ENCODE measurements at places on chromosomes 6 and 20.

- DNase-seq = no peak
These were observed 700.1 kb downstream of the HDGFL1 start for GRCh38 chr6:23269436-23269835.

GRCh38 chr6:75234126-75234865, 9.3 kb downstream of the COX7A2 start:
- peak; percentile 35 for DNase-seq

GRCh38 chr20:41308290-41308711, 9.2 kb downstream of the ZHX3 start:
- peak; percentile 16 for DNase-seq

- DNase-seq = no peak
These were observed 746.0 kb upstream of the ADGRB3 start for GRCh38 chr6:67888886-67889681.

DNA sequence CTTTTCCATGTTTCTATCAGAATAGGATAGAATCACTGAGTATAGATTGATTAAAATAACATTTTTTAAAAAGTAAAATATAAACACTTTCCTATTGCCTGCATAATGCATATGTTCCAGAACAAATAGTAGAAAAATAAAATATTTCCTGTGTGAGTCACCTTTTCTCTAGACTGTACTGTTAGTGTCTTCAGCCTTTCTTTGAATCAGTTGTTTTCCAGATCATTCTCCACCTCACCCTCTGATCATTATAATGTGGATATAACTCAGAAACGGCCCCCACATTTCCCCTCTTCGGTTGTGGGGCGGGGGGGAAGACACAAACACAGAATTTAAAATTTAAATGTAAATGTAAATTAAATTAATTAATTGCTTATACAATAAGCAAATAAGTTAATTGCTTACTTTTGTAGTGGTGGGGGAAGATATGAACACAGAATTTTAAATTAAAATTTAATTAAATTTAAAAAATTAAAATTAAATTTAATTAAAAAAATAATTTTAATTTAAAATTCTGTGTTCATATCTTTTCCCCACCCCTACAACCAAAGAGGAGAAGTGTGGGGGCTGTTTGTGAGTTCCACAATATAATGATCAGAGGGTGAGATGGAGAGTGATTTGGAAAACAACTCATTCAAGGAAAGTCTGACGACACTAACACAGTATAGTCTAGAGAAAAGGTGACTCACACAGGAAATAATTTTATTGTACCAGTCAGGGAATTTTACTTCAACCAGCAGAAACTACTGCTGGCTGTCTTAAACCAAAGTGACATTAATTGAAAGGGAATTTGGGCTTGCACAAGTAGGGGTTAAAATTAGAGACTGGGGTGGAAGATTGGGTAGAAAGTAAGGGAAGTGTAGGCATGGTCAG, 37.1 kb upstream of the PROKR2 start:
- DNase-seq = no peak

DNA sequence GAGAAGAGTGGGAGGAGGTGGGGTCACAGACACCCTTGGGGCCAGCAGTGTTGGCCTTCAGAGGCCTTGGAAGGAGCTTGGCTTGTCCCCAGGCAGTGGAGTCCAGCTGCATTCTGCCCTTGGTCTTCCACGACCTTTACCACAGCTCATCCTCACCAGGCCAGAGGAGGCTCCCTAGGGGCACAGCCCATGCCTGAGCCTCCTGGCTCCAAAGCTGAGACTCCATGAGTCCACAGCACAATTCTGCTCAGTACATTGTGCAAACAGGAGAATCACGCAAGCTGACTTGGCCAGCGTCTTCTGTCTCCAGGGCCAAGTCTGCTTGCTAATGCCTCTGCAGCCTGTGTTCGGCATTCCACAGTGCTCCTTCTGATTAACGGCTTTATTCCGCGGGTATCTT, 337.2 kb downstream of the SMOC2 start:
- DNase-seq = no peak

DNA sequence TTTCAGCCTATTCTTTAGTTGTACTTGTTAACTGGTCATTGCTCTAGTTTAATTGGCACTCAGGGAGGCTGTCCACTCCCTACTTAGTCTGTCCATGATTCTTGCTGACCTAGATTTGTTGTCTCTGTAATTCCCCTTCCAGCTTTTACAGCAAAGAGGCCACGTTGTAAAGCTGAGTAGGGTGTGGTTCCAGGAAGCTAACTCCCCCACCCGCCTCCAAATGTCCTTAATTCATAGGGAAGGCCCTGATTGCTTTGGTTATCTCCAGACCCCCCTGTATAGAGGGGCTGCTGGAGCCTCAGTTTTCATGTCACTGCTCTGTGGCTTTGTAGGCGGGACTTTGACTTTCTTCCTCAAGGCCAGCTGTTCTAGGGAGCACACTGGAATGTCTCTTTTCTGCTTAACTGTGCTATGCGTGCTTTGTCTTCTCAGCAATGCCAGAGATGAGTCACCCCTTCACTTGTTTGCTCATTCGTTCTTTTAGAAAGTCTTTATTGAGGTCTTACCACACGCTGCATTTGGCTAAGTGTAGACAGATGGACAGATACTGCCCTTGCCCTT, 175.1 kb upstream of the JAG1 start:
- DNase-seq = peak; percentile 66

- DNase-seq = no peak
These were observed 541.9 kb upstream of the SPTLC3 start for GRCh38 chr20:12466915-12467314.

DNA sequence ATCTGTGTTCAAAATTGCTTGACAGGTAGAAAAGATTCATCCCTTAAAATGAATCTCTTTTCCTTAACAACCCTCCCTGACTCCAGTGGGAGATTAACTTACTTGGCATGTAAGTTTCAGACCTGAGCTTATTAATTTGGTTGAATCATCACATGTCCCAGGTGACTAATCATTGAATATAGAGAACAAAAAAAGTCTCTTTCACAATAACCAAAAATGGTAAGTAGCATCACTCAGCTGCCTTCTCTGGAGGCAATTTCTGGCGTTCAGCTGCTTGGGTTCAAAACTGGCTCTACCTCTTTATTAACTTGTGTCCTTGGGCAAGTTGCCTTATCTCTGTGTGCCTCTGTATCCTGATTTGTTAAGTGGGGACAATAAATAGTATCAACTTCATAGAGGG, 2.9 kb downstream of the C6orf141 start:
- no peak for DNase-seq

GRCh38 chr20:38260025-38260377, 534 bp downstream of the KIAA1755 start:
- DNase-seq = no peak

- no peak for DNase-seq
These were observed 18.9 kb downstream of the CDH22 start for GRCh38 chr20:46289432-46289831.

- no peak for DNase-seq
These were observed 134.4 kb downstream of the ARHGAP18 start for GRCh38 chr6:129575378-129576118.

DNA sequence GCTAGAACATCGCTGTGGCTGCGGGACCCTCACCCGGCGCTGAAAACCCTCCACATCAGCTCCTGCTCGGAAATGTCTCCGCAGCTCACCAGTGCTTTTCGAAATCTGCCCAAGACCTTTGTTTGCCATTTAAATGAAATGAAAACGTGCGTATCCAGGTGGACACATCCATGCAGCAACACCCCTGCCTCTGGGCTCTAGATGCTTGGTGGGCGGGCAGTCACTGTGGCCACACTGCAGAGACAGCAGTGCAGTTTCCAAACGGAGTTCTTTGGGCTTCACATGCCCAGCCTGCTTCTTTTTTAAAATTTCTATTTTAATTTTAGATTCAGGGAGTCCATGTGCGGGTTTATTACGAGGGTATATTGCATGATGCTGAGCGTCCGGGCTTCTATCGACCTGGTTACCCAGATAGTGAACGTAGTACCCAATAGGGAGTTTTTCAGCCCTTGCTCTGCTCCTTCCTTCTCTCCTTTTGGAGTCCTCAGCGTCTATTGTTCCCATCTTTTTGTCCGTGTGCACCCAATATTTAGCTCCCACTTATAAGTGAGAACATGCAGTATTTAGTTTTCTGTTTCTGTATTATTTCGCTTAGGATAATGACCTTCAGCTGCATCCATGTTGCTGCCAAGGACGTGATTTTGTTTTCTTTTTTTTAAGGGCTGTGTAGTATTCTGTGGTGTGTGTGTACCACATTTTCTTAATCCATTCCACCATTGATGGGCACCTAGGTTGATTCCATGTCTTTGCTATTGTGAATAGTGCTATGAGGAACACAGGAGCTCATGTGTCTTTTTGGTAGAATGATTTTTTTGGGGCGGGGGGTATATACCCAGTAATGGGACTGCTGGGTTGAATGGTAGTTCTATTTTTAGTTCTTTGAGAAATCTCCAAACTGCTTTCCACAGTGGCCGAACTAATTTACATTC, 4.8 kb upstream of the TUBB2B start:
- DNase-seq = no peak

GRCh38 chr6:69265706-69266105, 531.1 kb downstream of the LMBRD1 start:
- DNase-seq = no peak

DNA sequence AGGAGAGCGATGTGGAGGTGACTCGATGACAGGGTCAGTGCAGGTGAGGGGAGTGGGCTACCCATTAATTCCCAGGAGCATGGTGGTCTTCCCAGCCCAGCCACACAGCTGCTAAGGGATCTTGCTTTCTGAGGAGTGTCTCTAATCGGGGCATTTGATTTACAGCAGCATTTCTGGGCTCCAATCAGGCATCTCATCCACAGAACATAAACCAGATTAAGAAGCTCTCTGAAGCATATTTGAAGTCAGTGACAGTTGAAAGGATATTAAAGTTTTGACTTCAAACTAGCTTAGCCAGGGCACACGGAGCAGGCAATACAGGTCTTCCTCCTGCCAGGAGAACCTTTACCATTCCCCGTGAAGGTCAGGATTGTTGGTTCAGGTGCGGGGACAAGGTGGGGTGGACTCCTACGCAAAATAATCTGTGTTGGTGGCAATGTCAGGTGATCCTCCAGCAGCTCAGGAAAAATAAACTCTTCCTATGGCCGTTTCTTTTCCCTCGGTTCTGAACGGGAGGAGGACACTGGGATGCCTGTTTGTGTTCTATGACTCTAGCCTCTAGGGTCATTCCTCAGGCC, 39.9 kb upstream of the ZNF831 start:
- no peak for DNase-seq

DNA sequence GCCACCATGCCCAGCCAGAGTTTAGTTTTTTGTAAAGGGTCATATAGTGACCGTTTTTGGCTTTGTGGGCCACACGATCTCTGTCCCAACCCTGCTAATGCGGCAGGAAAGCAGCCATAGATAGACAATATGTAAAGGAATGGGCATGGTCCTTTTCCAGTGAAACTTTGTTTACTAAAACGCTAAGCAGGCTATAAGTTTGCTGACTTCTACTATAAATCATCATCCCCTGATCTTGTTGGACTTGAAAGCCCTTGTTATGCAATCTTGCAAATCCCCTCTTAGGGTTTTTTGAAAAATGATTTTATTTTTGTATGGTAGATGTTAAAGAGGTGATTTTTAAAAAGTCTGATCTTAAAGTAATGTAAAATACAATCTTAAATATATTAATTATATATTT, 63.6 kb downstream of the CBFA2T2 start:
- DNase-seq = no peak
